ENCODE measurements at places on chromosomes 2 and 18.

GRCh38 chr2:97660044-97660774 is 3.6 kb downstream of the ACTR1B start:
- no peak for DNase-seq

GRCh38 chr2:22500555-22500935 is 884.4 kb upstream of the KLHL29 start:
- DNase-seq = no peak

DNA sequence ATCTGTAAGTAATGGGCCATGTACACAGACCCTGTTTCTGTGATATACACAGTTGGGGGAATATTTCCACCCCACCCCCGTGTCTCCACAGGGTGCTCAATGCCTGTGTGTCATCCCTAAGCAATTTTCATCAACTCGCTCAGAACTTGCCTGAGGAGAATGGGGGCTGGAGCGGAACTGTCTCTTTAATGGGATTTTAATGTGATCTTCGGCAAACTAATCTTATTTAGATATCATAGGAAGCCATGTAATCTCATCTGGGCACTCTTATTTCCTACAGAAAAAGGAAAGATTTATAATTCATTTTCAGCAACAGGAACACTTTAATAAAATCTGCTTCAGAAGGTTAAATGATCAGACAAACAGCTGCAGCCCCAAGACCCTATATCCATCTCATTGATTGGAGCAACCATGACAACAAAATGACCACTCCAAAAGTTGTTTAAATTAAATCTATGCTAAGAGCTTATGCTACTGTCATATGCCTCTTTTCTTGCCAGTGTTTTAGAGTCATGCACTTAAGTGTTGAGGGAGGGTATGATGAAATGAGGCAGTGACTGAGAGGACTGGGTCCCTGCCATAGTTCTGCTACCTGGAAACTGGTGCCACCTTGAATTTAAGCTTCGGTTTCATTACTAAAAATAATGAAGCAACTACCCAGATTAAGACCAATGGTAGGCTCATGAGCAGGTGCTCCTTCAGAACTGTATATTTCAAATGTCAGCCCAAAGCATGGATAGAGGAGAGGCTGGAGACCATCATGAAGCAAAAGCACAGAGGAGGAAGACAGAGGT is 183.1 kb upstream of the DDX18 start:
- no peak for DNase-seq

DNA sequence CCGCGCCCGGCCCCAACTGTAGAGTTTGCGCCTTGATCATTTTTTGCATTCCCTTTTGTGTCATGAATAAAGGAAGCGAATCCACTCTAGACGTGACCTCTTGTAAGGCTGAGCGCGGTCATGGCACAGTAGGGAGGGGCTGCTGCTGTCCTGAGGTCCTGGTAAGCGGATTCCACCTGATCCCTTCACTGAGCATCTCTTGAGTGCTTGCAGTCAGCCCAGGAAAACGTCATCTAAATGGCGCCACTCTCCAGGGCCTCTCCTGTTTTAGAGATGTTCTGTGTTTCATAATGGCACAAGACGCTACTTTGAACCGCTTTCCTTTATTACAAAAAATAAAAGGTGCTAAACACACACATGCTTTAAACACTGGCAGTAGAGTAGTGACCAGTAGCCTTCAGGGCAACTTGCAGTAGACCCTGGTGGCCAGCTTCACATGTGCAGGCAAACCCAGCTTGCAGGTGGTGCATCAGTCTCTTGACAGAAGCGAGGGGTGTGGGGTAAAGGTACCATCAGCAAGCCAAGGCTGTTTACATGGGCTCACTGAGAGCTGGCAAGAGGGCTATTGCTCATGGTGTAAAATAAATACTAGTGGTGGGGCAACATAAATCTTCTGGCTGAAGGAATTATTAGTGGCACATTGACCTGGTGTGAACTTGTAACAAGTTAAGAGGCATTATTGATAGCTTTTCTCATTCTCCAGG is 43.0 kb upstream of the ACKR3 start:
- no peak for DNase-seq

DNA sequence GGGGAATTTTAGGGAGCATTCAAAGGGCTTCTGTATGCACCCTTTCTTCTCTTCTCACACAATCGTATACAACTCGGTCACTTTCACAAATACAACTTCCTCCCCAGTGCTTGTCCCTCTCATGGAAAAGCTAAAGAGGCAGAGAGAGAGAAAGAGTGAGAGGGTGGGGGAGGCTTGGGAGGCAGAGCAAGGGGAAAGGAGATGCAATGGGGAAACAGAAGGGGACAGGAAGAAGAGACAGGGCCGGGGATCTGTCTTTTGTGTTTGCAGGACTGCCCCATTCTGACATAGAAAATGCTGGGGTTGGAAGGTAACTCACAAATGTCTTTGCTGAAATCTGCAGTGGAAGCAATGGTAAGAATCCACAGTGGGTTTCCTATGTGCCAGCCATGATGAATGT is 2.1 kb upstream of the MC2R start:
- DNase-seq = no peak

GRCh38 chr2:187187519-187187918 is 260.5 kb downstream of the CALCRL start:
- no peak for DNase-seq

DNA sequence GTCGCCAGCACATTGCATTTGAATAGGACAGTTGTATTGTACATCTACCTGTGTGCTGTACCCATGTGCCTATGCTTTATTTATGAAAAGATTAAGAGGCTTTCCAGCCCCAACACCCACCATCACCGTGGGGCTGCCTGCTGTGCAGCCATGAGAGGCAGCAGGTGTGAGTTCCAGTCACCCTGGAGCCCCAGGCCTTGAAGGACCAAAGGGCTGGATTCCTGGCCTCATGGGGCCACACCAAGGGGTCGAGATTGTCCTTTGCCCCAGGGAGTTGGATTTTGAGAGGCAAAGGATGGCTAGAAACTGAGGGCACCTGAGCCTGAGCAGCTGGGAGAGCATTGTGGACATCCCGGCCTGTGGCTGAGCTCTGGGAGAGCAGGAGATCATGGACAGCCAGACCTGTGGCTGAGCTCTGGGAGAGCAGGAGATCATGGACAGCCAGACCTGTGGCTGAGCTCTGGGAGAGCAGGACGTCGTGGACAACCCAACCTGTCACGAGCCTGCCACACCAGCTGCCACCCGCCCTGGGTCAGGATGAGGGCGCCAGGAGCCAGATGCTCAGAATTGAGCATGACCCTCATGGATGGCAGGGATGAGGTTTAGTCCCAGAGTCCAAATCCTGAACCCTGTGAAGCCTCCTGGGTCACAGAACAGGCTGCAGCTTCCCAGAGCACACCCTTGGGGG is 182.5 kb upstream of the RAB6C start:
- no peak for DNase-seq

DNA sequence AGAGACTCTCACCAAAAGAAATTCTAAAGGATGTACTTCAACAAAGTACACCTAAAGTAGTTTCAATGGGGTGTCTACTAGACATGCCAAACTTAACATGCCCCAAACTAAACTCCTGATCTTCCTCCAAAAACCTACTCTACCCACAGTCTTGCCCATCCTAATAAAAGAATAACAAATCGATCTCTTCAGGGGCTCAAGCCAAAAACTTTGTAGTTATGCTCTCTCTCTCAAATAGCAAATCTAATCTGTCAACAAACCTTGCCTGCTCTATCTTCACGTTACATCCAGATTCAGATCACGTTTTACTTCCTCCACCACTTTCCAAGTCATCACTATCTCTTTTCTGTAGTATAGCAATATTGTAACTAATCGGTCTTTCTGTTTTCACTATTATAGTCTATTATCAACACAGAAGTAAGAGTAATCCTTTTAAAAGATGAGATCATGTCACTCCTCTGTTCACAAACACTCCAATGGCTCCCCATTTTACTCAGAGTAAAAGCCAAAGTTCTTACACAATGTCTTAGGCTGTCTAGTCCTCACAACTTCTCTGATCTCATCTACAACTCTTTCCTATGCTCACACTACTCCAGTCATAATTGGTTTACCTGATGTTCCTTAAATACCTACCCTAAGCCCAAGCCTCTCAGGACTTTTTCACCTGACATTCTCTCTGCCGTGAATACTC is 79.9 kb downstream of the THADA start:
- no peak for DNase-seq

DNA sequence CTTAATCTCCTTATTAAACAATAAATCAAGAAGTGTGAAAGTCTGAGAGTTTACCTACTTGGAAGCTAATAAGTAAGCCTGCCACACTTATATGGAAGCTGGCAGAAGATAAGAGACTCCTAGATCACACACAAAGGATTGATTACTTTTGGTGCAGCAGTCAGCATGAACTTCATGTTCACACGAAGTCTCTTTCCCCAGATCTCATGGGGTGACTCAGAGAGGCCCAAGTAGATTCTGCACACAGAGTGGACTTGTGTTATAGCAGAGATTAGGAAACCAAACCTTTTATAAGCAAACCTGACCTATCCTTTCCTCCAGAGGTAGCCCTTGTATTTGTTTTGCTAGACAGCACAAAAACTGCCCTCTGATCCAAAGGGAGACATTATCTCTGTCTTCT is 9.9 kb upstream of the GAREM1 start:
- no peak for DNase-seq

DNA sequence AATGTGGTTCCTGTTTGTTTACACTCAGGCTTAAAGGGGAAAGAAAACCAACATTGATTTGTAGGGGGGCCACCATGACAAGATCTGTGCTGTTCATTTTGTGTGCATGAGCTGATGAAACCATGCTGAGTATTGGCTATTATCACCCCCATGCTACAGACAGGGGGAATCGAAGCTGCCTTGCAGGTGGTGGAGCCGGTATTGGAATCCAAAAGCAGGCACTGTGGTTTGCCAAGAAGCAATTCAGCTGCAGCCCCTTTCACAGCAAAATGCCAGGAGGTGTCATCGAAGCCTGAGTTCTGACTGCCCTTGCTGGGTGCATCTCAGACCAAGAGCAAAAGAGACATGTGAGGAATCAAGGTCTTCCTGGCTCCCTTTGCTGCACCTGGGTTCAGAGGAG is 221.9 kb downstream of the UXS1 start:
- no peak for DNase-seq

- no peak for DNase-seq
These were observed 86.1 kb upstream of the ITPRID2 start for GRCh38 chr2:181805228-181806038.

DNA sequence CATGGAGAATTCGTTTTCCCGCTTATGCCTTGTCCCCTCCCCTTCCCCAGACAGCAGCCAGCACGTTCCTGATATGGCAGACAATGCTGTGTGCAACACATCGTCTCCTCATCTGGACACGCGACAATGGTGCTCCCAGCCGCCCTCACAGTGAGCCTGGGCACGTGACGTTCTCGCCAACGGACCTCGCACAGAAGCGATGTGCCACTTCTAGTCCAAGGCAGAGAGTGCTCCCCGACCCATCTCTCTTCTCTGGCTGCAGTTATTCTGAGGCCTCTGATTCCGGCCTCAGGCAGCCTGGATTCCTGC is 505.4 kb downstream of the EIPR1 start:
- no peak for DNase-seq

- DNase-seq = no peak
These were observed 8.9 kb downstream of the GTF3C2 start for GRCh38 chr2:27347641-27348040.

GRCh38 chr2:84491741-84492140 is 24.6 kb upstream of the DNAH6 start:
- DNase-seq = no peak

GRCh38 chr18:72283148-72283925 is 260.8 kb downstream of the CBLN2 start:
- DNase-seq = no peak

DNA sequence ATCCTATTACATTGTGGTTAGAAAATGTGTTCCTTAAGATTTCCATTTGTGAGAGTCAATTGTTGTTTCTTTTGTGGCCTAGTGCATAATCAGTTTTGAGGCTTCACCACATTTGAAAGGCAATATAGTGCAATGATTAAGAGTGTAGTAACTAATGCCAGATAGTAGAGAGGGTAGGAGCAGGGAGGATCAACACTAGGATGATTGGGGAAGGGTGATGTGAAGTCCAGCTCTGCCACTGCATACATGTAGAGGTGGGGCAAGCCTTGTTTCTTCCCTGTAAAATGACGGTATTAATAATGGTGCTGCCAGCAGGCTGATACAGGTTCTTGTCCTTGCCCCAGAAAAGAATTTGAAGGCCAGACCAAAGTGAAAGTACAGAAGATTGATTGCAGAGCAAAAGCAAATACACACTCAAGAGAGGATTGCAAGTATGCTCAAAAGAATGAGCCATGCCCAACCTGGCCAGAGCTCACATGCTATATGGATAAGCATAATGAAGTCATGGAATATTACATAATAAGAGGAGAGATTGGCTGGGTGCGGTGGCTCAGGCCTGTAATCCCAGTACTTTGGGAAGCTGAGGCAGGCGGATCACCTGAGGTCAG is 8.0 kb downstream of the SP100 start:
- no peak for DNase-seq

DNA sequence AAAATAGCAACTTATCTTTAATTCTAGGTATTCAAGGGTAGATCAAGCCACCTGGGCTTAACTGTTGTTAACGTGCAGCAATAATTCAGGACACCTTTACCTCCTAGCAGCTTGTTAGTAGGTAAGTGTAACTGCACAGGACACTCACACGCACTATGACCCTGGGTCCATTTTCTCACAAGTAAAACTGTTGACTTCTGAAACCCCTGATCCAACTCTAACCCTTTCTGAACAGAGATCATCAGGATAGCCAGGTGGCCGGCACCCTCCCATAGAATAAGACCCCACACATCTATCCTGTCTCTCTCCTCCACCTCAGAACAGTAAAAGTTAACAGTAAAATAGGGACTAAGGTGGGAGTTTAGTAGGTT is 610 bp downstream of the SPC25 start:
- DNase-seq = no peak

- DNase-seq = no peak
These were observed 11.6 kb downstream of the CD28 start for GRCh38 chr2:203718087-203718486.

DNA sequence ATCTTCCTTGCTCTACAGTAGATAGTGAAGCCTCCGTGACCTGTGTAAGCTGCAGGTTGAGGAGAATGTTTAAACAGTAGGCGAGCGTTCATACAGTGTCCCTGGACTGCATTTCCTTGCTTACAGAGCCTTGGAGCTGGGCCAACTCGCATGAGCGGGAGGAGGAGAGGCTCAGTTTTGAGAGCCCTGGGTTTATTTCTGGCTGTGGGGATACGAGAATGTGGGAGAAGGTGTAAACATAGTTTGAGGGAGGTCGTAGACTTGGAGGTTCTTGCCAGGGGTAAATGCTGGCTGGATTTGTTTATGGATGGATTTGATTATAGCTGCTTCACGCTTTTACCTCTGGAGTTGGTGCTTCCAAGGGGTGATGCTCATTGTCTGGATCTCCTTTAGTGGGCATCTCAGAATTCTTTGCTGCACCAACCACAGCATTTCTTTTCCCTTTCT is 20.8 kb downstream of the CRIM1 start:
- DNase-seq = no peak
